ENCODE measurements at places on chromosomes 16 and 17.
A peak's percentile ranks its signal among the peaks of the same experiment; 100 is the strongest.

GRCh38 chr17:45090711-45091110, 29.6 kb downstream of the NMT1 start:
- DNase-seq: peak; percentile 14

GRCh38 chr16:55690841-55691240, 35.1 kb downstream of the SLC6A2 start:
- DNase-seq: no peak

- DNase-seq: no peak
Observed at GRCh38 chr17:43970366-43970765, 16.6 kb upstream of the PYY start.

- DNase-seq: no peak
Observed at GRCh38 chr17:27991462-27991993, 50.9 kb upstream of the NLK start.

GRCh38 chr16:67504031-67505021, 21.0 kb upstream of the AGRP start:
- DNase-seq: peak; percentile 48

DNA sequence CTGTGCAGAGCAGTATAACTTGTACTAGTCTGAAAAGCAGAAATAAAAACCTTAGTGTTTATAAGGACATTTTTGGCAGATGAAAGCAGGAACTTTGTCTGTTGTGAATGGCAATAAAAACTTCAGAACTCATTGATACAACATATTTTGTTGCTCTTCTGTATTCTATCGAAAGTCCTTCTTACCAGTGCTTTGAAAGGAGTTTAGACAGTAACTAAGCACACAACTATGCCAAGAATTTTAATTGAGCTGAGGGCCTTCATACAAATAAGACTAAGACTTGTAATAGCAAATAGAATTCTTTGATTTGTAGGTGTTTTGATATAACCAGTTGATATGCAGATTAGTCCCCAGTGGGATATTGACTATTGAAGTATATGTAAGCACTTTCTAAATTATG, 308.4 kb downstream of the ZFHX3 start:
- DNase-seq: no peak

DNA sequence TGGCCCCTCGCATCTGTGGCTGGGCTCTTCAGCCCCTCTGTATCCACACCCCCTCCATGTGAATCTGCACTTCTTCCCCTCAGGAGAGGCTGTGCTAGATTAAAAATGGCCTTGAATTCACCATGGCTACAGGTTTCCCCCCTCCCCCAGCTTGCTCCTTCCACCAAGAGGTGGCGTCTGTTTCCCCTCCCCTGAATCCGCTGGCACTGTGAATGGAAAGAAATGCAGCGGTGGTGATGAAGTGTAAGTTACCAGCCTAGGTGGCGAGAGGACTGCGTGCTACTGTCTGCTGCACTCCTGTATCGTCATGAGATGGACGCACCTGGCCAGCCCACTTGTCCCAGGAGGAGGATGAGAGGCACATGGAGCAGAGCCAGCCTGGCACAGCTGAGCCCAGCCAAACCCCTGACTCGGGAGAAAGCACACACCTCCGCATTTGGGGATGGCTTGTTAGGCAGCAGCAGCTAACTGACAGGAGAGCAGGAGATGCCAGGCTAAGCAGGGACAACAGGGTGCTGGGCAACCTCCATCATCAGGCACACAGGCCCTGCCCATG, 26.2 kb downstream of the TNFRSF13B start:
- DNase-seq: peak; percentile 5

- peak; percentile 93 for DNase-seq
Observed at GRCh38 chr16:57000271-57001025, 11.1 kb downstream of the NLRC5 start.

GRCh38 chr17:1231456-1231855, 38.8 kb upstream of the BHLHA9 start:
- DNase-seq: peak; percentile 70

- no peak for DNase-seq
Observed at GRCh38 chr16:88448461-88449266, 4.4 kb upstream of the ZFPM1 start.

GRCh38 chr17:76421044-76421407, 31.9 kb downstream of the UBE2O start:
- peak; percentile 49 for DNase-seq

DNA sequence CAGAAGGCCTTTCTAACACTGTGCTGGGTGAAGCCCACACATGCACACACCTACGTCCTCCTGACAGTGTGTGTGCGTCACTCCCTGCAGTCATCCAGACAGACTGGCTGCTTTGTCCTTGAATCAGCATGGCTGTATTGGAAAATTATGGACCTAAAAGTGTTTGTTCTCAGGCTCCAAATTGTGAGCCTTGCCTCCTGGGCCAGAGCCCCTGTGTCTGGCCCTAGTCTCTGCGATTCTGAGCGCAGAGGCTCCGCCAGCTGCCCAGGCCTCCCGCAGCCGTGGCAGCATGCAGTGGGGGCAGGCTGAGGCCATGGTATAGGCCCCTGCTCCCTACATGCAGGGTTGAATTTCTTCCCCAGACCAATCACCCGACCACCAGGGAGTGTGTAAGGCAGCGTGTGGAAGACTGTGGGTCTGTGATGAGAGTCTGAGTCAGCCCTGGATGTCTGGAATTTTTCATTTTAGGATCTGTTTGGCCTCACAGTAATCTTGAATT, 166.9 kb downstream of the LGALS9B start:
- peak; percentile 74 for DNase-seq

GRCh38 chr17:82922646-82923045, 82.8 kb upstream of the ZNF750 start:
- no peak for DNase-seq

GRCh38 chr17:10327640-10328039, 45.2 kb downstream of the MYH13 start:
- peak; percentile 89 for DNase-seq

- no peak for DNase-seq
Observed at GRCh38 chr16:4265676-4266075, 7.1 kb downstream of the TFAP4 start.

DNA sequence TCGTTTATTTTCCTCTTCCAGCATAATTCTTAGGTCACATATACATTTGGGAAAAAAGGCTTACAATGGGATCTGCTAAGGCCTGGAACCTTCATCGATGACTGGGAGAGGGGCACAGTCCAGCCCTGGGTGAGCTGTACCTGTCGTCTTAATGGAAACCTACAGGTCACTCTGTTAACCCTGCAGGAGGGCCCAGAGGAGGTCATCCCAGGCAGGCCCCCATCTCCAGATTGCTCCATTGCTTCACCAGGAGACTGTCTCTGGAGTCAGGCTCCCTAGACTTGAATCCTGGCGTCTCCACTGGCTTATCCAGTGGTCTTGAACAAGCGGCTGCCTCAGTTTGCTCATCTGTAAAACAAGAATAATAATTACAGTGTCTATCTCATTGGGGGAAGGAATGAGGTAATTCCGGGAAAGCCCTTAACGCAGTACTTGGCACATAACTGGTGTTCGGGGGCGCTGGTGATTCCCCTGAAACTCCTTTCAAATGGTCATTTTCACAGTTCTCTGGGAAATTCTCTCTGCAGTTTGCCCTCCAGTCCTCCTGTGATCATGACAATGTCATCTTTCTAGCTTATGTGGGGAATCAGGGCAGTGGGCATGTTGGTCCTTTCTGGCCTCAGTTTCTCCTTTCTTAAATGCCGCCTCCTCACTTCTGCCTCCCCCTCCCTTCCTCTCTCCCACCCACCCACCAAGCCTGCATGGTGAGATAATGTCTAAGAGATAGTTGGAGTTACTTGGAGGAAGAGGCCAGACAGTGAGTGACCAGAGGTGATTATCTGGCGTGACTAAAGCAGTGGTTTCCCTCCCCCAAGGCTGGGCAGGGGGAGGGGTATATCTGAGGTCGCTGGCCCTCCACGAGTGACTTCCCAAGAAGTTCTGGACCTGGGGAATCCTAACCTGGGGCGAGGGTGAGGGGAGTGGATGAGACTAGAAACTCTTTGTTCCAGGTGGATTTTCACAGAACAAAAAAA, 31.3 kb upstream of the TAC4 start:
- DNase-seq: no peak

GRCh38 chr17:7774055-7774521, 56.5 kb downstream of the DNAH2 start:
- DNase-seq: peak; percentile 34

GRCh38 chr16:27455700-27456099, 53.7 kb downstream of the IL21R start:
- no peak for DNase-seq

GRCh38 chr16:48444574-48444973, 59.4 kb upstream of the SIAH1 start:
- peak; percentile 90 for DNase-seq

- peak; percentile 46 for DNase-seq
Observed at GRCh38 chr16:31874366-31875111, 932 bp downstream of the ZNF267 start.

DNA sequence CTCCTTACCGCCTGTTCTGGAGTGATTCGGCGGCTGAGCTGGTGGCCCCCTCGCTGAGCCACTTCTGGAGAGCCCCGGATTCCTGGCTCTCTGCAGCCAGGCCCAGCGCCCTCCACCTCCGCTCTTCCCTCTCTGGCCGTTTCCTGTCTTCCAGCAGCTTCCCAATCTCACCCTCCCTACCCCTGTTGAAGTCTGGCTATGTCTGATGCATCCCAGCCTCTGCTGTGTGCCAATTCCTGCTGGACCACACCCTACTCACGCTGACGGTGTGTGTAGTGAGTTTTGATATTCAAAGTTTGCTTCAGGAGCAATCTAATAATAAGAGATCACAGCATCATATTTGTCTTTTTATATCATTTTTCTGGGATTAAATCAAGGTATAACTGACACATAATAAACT, 9.4 kb downstream of the CD300LD start:
- no peak for DNase-seq

- DNase-seq: peak; percentile 57
Observed at GRCh38 chr17:3964203-3965117, at the start of gene ATP2A3. TSS of gene ATP2A3 (minus strand) at chr17:3964437. CDS start at chr17:3964291, 146 bp downstream.

- DNase-seq: no peak
Observed at GRCh38 chr16:64969221-64969620, 152.6 kb downstream of the CDH11 start.

DNA sequence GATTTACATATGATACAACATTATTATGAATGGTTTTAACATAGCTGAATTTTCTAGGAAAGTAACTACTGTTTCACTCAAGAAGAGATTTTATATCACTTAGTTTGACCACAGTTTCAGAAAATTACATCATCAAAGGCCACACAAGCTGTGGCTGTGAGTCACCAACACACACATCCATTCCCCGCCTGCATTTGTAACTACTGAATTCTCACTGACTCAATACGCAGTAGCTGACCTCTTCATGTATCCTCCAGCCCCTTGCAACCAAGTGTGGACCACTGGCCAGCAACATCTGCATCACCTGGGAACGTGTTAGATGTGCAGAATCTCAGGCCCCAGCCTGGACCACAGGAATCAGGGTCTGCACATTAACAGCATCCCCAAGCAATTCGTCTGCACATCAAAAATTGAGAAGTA, 197.6 kb downstream of the XYLT1 start:
- DNase-seq: peak; percentile 91

DNA sequence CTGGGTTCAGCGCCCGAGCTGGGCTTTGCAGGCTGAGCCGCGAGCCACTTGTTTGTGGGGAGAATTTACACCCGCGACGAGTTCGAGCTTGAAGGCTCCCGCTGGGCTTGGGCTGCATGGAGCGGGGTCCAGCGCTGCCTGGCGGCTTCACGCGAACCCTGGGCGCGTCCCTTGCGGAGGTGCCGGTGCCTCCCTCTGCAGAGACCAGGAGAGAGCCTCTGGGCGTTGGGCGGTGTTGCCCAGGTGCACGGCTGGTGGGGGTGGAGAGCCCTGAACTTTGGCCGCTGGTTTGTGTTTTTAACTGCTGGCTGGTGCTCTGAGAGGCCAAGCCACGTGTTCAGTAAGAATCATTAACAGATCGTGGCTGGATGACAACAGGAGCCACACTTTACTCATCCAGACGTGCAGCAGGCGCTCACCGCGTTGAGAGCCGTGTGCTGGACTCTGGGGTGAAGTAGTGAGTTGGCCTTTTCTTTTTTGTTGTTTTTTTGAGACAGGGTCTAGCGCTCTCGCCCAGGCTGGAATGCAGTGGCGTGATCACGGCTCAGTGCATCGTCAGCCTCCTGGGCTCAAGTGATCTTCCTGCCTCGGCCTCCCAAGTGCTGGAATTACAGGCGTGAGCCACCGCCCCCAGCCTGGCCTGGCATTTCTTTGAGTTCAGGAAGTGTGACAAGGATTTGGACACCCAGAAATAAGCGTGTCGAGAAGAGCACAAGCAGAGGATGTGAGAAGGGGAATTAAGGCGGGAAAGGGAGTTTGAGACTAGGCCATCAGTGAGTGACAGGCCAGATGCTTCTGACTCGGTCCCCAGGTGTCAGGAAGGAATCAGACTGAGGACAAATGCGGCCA, 827 bp downstream of the CDK10 start:
- peak; percentile 39 for DNase-seq

- DNase-seq: no peak
Observed at GRCh38 chr17:37148156-37148555, 199.4 kb downstream of the AATF start.

GRCh38 chr16:58654560-58655214, 25.1 kb upstream of the CNOT1 start:
- DNase-seq: no peak

DNA sequence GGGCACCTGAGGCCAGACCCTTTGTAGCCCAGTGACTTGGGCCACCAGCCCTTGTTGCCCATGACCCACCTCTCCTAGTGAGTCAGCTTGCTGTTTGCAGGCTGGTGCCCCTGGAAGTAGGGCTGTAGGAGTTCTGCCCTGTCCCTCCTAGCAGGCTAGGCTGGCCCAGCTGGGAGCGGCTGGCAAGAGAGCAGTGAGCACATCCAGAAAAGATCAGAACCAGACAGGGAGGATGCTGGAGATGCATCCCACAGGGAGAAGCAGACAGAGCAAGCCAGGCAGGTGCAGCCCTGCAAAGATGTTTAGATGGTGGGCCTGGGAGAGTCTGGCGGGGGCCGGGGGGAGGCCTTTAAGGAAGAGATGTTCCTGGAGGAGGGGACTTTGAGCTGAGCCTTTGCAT, 2.4 kb downstream of the SLC5A10 start:
- DNase-seq: no peak

GRCh38 chr16:86306011-86306644, 204.2 kb upstream of the FOXF1 start:
- DNase-seq: no peak

DNA sequence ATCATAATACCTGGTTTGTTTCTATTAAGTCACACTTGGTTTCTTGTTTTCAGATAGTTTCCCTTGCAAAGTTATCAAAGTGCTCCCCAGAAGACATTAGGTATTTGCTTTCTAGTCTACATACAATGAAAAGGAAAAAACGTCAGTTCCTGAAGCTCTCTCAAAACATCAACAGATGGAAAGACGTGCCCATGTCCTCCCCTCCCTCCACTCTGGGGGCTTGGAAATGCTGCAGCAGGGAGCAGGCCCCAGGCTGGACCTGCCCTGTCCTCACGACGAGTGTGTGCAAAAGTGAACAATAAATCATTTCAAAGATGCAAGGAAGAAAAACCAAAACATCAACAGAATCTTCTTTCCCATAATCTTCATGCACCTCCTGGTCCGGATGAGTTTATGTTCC, 118.5 kb downstream of the USP22 start:
- DNase-seq: no peak

- no peak for DNase-seq
Observed at GRCh38 chr16:31025339-31025738, 8.0 kb upstream of the STX4 start.

- DNase-seq: no peak
Observed at GRCh38 chr17:29848737-29849136, 81.3 kb downstream of the SSH2 start.

- DNase-seq: no peak
Observed at GRCh38 chr17:14298221-14298946, 2.5 kb upstream of the HS3ST3B1 start.
